ENCODE measurements at places on chromosomes 12 and 14.

DNA sequence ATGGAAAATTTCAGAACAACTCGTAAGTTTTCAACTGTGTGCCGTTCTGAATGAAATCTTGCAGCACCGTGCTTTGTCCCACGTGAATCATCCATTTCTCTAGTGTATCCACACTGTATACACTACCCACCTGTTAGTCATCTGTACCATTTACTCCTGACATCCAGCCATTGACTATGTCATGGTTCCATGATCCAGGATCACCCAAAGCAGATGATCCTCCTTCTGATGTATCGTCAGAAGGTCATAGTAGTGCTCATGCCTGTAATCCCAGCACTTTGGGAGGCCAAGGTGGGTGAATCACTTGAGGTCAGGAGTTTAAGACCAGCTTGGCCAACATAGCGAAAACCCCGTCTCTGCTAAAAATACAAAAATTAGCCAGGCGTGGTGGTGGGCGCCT, 122.9 kb downstream of the PPHLN1 start:
- DNase-seq: no peak

DNA sequence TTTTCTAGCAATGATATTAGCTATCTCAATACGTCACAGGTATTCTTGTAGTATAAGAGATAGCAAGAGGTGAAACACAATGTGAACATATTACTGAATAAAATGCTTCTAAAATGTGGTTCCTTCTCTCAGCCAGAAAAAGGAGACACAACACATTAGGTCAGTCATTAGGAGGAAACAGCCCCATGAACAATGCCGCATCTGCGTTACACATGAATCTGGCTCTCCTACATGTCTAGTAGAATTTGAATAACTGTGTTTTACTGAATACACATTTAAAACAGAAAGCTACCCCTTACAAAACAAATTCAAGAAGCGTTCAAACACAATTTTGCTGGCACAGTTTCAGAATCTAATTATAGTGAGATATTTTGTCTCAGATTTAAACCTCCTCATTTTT, 51.6 kb downstream of the EFCAB11 start:
- DNase-seq: no peak

GRCh38 chr12:101806265-101806664, 24.5 kb downstream of the GNPTAB start:
- DNase-seq: no peak

GRCh38 chr14:75800792-75801191, 139.7 kb downstream of the TTLL5 start:
- DNase-seq: no peak

GRCh38 chr12:20269337-20270067, 98.8 kb upstream of the PDE3A start:
- DNase-seq: no peak

DNA sequence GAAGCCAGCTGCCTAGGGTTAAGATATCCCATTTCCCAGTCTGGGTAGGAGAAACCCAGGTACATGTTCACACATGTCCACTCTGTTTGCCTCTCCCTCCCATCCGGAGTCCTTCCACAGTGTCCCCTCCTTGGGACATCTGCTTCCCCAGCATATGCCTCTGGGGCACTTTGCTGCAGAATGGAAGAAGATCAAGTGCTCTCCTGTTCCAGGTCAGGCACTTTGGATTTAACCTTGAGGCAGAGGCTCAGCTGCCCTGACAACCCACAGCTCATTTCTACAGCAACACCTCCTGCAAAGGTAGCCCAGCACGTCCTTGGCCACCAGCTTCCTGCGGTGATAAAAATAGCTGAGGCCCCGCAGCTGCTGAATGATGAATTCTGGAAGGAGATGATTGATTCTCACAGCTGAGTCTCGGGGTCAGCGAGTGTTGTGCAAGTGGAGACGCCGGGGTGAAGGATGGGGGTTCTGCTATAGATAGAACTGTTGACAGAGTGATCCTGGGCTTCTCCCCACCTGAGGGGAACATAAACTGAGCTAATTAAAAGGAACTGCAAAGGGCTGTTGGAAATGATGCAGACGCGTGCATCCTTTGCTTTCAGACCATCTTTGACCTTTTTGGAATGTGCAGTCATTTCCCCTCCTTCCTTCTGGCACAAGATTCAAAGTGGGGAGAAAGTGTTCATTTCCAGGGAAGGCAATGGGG, 145.0 kb downstream of the SLC38A6 start:
- DNase-seq: no peak

- no peak for DNase-seq
These were observed 56.7 kb downstream of the MSRB3 start for GRCh38 chr12:65335021-65335714.

GRCh38 chr12:92574911-92575570, 127.7 kb upstream of the PLEKHG7 start:
- DNase-seq: no peak

GRCh38 chr12:22796941-22797630, 172.1 kb downstream of the ETNK1 start:
- DNase-seq: no peak

DNA sequence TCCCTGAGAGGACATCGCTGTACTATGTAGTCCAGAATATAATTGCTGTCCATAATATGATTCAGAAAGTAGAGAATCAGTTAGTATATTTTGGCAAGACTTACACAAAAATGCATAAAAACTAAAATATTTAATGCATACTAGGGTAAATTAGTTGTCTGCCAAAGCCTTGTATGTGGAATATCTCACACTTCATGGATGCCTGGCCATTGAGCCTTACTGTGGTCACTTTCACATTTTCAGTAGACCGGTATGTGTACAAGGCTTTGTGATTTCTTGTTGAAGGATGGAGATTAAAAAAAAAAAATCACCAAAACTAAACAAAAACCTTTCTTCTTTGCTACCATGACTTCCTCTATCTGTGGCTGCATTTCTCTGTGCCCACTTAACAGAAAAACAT, 197.3 kb upstream of the DDHD1 start:
- DNase-seq: no peak

DNA sequence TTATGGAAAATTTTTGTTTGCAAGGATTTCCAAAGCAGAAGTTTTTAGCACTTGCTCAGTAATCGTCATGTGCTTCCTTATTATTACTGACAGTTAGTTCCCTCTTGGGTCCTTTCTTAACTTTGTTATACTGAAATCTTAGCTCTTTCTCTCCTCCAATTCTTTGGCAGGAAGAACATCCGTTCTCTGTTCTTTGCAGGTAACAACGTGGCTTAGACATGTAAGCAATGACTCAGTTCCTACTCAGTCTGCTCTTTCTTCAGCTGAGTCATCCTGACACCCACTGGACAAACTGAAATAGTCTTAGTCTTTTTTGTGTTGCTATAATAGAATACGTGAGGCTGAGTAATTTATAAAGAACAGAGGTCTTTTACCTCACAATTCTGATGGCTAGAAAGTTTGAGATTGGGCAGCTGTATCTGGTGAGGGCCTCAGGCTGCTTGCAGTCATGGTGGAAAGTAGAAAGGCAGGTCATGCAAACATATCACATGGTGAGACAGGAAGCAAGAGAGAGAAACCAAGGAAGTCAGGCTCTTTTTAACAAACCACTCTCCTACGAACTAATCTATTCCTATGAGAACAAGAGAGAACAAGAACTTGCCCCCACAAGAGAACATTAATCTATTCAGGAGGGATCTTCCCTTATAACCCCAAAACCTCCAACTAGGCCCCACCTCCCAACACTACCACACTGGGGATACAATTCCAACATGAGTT, 49.2 kb downstream of the TESPA1 start:
- DNase-seq: peak; percentile 77

DNA sequence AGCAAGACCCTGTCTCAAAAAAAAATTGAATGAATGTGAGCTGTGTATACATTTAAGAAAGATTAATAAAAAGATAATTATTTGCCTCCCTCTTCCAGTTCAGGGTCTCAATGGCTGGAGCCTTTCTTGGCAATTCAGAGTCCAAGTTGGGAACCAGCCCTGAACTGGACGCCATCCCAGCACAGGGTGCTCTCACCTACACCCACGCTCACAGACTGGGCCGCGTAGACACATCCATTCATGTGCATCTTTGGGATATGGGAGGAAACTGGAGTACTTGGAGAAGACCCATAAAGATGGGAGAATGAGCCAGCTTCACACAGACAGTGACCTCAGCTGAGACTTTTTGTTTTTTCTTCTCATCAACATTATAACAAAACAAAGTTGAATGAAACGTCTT, 6.5 kb downstream of the MAPK1IP1L start:
- no peak for DNase-seq

DNA sequence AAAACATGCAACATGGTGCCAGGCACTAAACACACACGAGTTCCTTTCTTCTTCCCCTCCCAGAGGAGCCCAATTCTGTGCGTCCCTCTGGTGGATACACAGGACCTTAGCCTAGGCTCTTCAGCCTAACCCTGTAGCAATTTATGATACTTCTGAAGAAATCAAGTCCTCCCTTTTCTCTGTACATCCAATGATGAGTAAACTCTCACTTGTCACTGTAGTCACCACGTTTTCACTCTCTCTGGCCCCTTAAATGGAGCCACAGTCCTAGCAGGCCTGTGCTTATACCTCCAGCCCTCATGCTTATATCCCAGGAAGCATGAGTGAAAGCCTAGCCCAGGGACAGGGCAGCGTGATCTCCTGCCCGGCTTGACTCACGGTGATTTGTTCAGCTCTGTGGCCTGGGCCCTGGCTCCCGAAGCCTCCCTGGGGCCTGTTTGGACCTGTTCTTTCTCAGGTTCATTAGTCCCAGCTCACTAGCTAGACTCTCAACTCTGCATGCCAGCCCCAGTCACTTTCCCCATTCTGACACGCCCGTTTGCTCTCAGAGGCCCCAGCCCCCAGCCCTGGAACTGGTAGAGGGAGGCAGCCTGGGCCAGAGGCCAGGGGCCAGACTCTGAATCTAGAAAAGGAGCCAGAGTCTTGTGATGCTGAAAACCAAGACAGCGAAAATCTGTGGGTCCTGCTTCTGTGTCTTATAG, 24.1 kb upstream of the PLEKHG3 start:
- DNase-seq: no peak

DNA sequence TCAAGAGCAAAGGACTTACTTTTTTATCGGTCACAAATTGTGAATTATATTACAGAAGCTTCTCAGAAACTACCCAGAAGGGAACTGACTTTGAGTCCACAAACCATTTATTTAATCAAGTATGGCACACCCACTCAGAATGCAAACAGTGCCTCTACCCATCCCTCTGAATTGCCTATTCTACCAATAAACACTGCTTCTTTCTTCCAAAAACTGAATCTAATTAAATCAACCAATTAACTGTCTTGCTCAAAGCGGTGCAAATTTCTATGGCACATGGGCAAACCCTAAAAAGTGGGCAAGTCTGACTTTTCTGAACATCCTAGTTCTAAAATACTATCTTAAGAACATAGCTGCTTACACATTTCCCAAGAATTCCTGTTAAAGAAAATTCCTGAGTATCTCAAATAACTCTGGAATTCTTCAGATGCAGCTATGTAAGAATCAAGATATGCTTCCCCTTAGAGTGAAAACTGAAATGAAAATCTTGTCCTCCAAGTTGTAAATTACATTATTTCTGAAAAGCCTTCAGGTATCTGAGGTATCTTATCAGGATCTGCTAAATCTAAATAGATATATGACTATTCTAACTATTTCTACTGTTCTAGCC, 4.3 kb downstream of the SPTLC2 start:
- DNase-seq: no peak

DNA sequence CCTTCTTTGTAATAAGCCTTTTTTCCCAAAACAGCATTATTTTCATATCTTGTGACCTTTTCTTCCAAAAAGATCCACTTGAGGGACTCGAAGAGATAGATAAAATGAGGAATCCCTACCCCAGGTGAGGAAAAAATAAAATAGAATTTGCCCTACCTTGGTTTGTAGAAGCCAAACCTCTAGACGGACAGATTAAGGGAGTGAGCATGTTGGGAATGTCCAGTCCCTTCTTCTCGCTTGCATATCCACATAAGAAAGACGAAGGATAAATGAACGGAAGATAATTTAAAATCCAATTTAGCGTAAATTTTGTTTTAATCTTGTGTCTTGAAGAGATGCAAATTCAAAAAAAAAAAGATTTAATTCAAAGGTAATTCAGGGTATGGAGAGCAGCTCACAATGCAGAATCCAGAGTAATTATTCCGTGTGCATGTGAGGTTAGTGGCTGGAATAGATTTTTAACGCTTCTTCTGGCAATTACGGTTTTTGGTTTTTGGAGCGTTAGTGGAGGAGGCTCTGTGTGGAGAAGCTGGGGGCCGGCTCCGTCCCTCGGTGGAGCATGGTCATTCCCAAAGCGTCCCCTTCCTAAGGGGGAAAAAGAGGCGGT, 1.5 kb downstream of the GRIN2B start:
- no peak for DNase-seq

DNA sequence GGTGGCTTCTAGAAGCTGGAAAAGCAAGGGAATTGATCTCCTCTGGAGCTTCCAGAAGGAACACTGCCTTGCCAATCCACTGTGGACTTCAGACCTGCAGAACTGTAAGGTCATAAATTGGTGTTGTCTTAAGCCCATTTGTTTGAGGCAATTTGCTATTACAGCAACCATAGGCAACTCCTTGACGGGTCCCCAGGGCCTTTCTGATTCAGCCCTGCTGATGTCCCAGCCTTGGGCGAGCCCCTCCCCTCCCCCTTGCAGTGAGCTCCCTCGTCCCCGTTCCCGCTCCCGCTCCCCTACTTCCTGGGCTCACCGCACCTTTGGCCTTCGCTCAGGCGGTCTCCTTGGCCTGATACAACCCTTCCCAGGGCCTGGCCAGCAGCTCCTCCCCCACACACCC, 18.9 kb upstream of the DIO3 start:
- DNase-seq: no peak

DNA sequence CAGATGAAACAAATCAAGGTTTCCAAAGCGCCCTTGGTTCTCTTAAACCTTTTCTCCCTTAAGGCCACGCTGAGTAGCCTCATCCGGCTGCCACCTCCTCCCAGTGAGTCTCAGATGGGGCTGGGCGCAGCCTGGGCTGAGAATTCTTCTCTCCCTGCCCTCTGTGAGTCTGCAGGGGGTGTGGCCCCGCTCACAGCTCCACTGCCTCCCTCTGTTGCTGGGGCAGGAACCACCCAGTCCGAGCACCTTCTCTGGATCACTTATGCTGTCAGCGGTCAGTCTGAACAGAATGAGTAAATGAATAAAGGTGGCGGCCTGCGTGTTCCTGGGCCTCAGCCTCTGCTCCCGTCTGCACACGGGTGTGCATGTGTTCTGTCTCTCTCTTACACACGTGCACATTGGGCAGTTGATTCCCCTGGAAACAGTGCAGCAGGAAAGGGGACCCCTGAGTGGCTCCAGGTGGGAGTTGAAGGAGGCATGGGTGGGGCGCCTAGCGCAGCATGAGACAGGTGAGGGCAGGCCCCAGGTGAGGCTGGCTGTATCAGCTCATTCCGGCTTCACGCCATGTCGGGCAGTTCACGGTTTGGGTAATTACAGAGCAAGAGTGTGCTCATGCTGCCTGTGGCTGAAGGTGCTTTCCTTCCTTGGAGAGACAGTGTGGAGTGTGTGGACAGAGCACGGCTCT, 4.3 kb downstream of the PAPLN start:
- peak; percentile 13 for DNase-seq

GRCh38 chr12:112125250-112125999, at the start of gene TRAFD1:
TSS of gene TRAFD1 (plus strand) at chr12:112125560. CDS start at chr12:112130523, 4,963 bp downstream.
- peak; percentile 98 for DNase-seq

- DNase-seq: peak; percentile 72
These were observed 277.9 kb downstream of the SSPN start for GRCh38 chr12:26473291-26473690.
